Natural killer cell (primary cell): ENCODE measurements at places on chromosomes 4 and X. TPM values are rescaled to one million over a fixed set of nuclear protein-coding genes. Genes with fewer than 3 reads are reported as not detected.

GRCh38 chrX:149504226-149504914, 736 bp downstream of the IDS start:
- peak; percentile 80 for DNase-seq

The CPZ gene
- not detected for total RNA-seq

DNA sequence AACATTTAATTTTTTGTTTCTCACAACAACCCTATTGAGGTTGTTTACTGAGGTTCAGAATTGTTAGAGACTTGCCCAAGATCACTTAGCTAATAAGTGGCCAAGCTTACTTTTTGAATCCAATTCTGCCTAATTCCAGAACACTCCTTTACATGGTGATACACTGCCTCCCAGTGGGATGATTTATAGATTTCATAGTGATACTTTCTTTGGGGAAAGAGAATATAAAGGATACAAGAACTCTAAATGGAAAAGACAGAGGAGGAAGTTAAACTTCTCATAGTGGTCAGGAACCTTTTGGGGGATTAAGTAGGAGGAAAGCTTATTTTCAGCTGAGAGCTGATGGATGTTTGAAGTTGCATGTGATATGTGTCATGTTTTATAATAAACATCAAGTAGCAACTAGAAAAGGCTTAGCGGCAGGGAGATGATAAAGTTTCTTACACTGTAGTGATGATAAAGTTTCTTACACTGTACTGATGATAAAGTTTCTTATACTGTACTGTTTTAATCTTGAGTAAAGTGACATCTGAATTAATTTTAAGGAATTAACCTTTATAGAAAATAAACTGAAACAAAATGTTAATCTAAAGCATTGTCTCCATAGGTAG, 15.3 kb downstream of the STAG2 start:
- DNase-seq, result peak; percentile 53

The HTRA3 gene
- total RNA-seq, result not detected

- DNase-seq, result no peak
Observed at GRCh38 chrX:134636851-134637250, 21.4 kb downstream of the PLAC1 start.

DNA sequence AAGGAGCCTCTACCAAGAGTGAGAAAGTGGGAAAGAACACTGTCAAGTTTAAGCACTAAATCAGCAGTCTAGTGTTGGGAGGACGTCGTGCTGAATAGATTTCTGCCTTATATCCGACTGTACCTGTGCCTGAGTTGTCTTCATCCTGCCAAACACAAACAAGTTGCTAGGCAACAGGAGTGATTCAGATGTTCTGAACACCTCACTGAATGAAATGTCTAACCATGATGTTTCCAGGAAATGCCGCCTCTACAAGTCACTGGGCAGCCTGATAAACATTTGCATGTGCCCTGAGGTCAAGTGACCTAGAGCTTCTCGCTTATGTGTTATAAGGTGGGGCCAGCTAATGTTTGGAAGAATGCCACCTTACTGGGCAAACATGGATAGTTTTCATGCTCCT, 37.9 kb downstream of the SGMS2 start:
- DNase-seq, result peak; percentile 11

- DNase-seq, result no peak
Observed at GRCh38 chr4:152687974-152688599, 8.3 kb upstream of the TMEM154 start.

GRCh38 chrX:132875650-132876522, 82.5 kb downstream of the HS6ST2 start:
- no peak for DNase-seq

DNA sequence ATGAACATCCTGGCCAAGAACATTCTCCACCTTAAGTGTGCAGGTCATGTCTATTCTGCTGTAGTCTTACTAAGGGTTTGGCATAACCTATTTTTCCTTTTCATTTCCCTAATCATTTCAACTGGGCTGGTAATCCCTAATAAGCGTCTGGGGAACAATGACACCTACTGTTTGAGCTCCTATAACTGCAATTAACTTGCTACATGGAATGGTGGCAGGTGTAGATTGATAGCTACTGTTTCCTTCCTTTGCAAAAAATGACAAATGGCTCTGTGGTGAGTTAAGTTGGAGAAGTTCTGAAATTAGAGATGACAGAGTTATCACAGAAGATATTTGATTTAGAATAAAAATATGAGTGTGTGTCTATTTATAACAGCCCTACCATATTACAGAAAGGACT, 104.5 kb upstream of the NAP1L5 start:
- no peak for DNase-seq

The PRR32 gene
- total RNA-seq, result not detected

The ZNF157 gene
- 0.35 TPM for total RNA-seq

The USP9X gene
- 87.4 TPM for total RNA-seq

DNA sequence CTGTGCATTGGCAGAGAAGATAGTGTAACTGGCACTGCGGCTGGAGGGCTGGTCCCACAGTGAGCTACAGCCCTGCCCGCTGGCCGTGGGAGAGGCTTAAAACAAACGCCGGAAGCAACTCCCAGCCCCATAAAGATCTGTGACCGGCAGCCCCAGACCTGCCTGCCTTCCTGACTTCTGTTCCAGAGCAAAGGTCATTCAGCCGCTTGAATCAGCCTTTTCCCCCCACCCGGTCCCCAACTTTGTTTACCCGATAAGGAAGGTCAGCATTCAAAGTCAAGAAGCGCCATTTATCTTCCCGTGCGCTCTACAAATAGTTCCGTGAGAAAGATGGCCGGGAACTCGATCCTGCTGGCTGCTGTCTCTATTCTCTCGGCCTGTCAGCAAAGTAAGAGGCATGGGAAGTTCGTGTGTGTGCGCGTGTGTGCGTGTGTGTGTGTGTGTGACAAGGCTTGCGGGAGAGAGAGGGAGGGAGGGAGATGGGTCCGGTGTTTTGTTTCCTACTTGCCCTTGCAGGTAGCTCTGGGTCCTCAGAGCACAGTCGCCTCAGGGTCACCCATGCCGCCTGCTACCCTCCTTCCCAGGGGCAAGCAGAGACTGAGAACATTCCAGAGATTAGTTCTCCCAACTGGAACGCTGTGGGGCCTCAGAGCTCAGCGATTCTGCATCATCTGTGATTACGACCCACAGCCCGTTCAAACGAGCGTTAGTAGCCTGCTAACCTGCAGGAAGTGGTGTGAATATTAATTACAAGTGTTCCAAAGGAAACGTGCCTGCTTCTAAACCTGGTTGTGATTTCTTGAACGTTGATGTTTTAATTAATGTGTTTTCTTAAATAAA, at the start of gene MGST2:
Gene MGST2, plus strand, starts transcription at position 130 of the 840 bp plus-strand sequence. Its CDS starts 201 bp downstream, at position 331.
- peak; percentile 20 for DNase-seq

The PQBP1 gene
- total RNA-seq, result 59.1 TPM

- DNase-seq, result no peak
Observed at GRCh38 chr4:163331629-163332376, 593 bp downstream of the NPY1R start.

The TMPRSS11A gene
- total RNA-seq, result not detected

GRCh38 chrX:8845060-8845459, 43.9 kb upstream of the FAM9A start:
- no peak for DNase-seq

DNA sequence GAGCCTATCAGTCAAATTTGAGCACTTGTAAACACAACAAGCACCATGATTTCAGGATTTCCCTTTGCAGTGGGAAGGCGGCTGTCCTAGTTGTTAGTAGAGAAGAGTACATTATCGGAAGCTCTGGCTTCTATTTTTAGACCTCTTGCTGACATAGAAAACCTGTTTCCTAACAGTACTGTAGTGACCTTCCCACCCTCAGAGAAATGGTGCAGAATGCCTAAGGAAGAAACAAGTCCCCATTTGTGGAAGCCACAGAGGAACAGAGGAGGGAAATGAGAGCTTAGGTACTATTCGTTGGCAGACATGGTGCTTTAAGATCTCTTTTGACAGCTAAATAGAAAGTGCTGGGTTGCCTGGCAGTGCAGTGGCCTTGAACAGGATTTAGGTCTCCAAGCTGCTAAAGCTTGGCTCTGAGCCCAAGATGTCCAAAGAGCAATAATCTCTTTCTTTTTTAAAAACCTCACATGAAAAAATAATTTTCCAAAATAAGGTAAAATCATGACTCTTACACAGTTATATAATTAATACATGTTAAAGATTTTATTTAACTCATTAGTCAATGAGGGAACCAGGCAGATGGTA, 24.9 kb downstream of the GLRA2 start:
- no peak for DNase-seq

The RASGEF1B gene
- total RNA-seq, result 90.8 TPM

- no peak for DNase-seq
Observed at GRCh38 chr4:140800666-140801065, 44.5 kb upstream of the TBC1D9 start.

GRCh38 chrX:133335027-133335426, 80.3 kb downstream of the GPC4 start:
- DNase-seq, result peak; percentile 9

DNA sequence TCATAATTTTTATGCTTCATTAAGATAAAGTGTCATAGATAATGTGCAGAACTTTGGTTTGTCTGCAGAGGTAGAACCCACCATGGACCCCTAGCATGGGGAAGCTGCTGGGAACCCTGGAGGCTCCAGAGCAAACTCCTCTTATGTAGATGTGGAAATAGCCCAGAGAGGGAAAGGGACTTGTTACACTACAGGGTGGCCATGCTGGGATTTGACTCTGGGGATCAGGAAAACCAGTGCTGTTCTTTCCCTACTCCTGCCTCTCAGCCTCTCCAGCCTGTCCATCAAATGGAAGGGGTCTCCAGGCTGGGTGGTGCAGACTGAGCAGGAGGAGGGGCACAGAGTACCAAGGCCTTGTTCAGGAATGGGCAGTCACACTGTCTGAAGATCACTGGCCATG, 54.2 kb downstream of the MSX1 start:
- DNase-seq, result no peak

GRCh38 chr4:122831515-122832196, 5.0 kb downstream of the FGF2 start:
- DNase-seq, result no peak

The TMPRSS11D gene
- not detected for total RNA-seq

The APELA gene
- total RNA-seq, result not detected

GRCh38 chr4:53928825-53929224, 135.6 kb downstream of the CHIC2 start:
- no peak for DNase-seq

DNA sequence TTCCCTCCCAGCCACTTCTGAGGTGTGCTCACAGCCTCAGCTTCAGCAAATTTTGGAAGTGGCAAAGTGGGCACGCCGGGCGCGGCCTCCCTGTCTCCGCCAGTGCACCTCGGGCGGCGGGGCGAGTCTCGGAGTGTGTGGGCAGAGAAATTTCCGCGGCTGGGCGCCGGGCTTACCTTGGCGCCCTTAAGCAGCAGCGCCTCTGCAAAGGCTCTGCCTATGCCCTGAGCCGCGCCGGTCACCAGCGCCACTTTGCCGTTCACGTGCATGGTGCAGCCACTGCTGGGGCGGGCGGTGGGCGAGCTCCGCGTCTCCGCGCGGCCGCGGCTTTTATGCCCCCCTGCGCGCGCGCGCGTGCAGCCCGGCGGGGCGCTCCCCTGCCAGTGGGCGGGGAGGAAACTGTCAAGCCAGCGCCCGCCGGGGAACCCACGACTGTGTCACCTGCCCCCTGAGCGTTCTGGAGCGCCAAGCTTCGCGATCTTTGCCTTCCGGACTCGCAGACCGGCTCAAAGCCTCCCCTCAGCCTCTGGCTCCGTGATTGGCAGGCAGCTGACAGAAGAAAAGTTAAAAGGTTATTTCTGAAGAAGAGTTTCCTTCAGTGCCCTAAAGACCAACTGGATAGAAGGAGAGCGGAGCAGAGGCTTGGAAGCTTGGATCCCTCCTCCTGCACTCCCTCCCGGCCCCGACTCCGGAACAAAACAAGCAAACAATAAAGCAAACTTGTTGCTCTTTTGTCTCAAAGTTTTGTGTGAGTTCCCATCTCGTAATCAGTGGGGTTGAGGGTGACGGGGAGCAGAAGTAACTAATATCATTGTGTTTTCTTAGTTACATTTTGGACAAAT, at the start of gene HPGD:
Gene HPGD, minus strand, starts transcription at position 306 of the 842 bp plus-strand sequence. Its CDS starts 37 bp downstream, at position 269.
- DNase-seq, result peak; percentile 70

GRCh38 chr4:97720869-97721432, 422.3 kb downstream of the STPG2 start:
- no peak for DNase-seq

- DNase-seq, result no peak
Observed at GRCh38 chrX:136097871-136098805, 49.2 kb upstream of the FHL1 start.

GRCh38 chrX:48904626-48905025, 6.8 kb downstream of the SLC35A2 start:
- DNase-seq, result no peak

The RNF212 gene
- 1.0 TPM for total RNA-seq

DNA sequence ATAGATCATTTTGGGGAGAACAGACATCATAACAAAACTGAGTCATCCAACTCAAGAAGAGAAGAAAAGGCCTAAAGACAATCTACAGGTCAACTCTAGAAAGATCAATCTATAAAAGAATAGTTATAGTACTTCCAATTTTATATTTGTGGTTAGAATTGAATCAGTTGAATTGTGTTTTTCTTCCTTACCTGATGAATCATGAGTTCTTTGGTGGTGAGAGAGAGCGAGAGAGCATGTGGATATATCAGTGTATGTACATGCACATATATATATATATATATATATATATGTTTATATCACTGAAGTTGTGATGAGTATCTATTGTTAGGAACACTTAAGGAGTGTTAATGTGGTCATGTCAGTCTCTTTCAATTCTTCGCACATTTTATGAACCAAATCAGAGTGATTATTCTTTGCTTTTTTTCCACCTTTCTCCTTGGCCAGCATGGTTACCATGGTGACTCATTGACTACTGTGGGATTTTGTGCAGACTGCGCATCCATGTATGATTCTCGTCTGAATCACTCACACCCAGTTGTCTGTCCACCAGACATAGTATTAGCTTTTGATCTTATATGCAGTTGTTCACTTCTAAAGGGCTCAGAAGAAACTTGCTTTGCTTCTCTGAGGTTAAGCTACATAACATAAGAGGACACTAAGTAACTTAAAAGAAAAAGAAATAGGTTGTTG, 90.4 kb upstream of the RAB40AL start:
- no peak for DNase-seq

- no peak for DNase-seq
Observed at GRCh38 chr4:17288151-17288550, 223.7 kb downstream of the QDPR start.

GRCh38 chrX:49271341-49271740, 1.7 kb downstream of the PPP1R3F start:
- DNase-seq, result no peak

The XAGE1A gene
- total RNA-seq, result not detected

The UGT2A1 gene
- total RNA-seq, result not detected

- no peak for DNase-seq
Observed at GRCh38 chrX:91414713-91415112, 19.9 kb upstream of the PABPC5 start.

The NDNF gene
- not detected for total RNA-seq

DNA sequence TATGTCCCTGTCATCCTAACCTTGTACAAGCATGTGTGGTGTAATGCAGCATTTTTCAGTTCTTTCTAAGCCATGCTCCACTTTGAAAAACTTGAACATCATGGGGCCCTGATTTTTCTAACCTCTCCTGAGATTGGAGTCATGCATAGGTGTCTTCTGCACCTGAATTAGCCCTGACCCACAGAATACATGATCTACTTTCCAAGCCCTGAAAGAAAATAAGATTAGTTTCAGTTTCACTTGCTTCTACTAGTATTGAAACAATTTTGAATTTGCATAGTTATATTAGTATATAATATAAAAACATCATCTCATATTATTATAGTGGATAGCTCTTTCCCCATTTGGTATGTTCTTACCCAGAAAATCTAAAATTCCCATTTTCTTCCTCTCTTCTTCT, 178.2 kb downstream of the HS3ST1 start:
- no peak for DNase-seq

The JADE3 gene
- total RNA-seq, result 0.54 TPM

The CDK16 gene
- 112 TPM for total RNA-seq
